ENCODE measurements at places on chromosomes 4 and X.

DNA sequence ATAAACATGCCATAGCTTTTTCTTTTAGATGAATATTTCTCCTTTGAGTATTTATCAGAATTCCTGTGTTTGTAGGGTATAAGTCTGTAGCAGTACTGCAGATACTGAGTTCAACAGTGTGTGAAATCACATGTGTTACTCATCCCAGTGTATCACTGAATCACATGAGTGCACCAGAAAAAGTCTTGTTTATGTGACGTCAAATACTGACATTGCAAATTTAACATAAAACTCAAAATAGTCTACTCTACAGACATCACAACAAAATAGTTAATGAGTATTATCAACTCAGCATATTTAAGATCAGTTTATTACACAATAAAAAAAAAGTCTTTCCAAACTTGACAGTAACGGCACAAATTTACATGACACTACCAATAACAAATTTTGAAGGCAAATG, 221.3 kb downstream of the DCTD start:
- no peak for DNase-seq

DNA sequence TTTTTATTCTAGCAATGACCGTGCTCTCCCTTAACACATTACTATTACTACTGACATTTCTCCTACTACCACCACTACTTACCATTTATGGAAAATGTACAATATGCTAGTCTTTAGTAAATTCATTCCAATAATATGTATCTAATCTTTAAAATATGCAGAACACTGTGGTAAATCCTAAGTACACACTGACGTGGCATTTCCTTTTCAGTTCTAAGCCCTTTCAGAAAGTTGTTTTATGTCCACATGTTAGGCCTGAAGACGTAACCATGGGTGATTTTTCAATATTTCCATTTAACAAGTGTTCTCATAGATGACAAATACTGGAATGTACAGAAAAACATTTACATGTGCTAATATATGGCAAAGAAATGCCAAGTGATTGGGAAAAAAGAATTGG, 268.6 kb upstream of the SLIT2 start:
- no peak for DNase-seq

- DNase-seq, result no peak
Observed at GRCh38 chr4:155407480-155407879, 30.7 kb upstream of the MAP9 start.

DNA sequence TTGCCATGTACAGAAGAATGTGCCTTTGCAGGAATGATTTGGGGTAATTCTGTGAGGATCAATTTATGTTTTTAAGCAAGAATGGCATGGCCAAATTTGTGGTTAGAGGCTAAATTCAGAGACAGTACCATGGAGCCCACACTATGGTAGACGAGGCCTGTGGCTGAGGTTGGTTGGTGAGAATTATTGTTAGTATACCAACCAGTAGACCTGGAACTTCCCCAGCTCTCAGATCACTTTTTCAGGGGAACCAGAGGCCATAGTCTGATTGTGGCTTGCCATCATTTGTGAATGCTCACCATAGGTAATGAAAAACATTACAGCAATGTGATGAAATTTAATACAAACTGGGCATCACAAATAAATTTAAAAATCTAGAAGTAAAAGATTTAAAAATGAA, 56.3 kb downstream of the SHISA3 start:
- no peak for DNase-seq

GRCh38 chr4:165085946-165086345, 26.7 kb downstream of the TMEM192 start:
- DNase-seq, result no peak

DNA sequence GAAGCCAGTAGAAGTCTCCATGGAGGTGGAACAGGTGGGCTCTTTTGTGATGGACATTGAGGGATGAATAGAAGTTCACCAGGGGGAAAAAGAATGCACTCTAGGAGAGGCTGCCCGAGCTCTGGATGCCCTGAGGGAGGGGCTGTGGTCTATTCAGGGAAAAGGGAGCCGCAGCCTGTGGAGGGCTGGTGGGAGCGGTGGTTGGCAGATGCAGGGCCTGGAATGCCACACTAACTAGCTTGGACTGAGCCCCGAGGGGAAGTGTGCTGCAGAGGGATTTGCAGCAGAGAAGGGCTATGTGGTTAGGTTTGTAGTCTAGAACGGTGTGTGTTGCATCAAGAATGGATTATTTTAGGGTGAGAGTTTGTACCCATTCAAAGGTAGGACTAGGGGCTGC, 29.5 kb upstream of the PSAPL1 start:
- DNase-seq, result no peak

DNA sequence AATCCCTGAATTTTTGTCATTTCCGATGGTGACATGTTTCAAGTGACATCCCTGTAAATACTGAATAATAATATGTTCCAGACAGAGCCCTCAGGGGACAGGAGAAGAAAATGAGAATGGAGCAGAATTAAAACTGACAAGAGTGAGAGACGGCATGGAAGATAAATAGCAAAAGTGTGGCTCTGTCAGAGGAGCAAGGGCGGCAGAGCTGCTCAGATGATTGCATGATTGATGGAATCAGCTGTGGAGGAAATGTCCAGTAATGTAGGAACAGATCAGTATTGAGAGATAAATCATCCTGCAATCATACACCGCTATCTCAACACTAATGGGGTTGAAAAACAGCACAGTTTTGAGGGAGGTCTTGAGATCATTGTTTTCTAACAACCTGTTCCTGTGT, 350.3 kb downstream of the STIM2 start:
- no peak for DNase-seq

DNA sequence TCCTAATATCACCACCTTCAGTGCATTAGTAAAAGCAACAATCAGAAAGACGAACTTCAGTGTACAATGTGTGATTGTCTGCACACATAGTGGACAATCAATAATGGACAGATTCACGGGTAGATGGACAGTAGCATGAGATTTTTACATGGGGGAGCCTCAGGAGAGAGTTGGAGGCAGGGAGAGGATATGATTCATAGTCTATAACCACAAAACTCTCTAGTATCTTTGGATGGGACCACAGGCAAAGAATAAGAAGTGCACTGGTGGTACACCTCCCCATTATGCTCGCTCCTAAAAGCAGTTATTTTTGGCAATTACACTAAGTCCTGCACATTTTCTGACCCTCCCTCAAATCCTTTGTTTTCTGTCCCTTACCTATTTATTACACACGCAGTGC, 624.4 kb upstream of the ACTRT1 start:
- no peak for DNase-seq

DNA sequence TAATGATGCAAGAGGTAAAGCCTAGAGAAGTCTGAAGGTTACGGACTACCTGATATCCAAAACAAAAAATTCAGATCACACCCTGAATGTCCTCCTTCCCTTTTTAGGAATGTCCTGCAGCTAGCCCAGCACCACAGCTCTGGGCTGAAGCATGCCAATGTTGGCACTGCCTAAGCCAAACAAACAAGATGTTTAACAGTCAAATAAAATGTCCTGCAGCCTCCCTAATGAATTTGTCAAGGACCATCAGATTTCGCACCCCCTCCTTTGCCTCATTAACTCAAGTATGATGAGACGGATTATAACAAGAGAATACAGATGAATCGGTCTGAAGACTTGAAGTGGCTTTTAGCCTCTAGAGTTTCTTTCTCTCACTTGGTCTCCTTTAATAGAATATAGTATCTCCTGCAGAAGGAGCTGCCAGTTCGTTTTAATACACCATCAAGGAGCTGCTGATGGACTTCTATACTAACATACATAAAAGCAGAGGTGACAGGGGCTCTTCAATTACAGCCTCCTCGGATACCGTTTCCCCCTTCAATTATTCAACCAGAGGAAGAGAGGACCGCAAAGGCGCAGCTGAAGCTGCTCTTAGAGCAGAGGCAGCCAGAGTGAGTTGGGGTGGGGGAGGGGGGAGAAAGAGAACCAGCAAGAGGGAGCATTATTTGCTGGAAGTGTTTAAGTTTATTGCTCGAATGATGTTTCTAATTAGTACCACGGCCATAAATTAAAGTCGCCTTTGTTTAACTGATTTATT, 3.0 kb upstream of the MAB21L2 start:
- DNase-seq, result peak; percentile 80

DNA sequence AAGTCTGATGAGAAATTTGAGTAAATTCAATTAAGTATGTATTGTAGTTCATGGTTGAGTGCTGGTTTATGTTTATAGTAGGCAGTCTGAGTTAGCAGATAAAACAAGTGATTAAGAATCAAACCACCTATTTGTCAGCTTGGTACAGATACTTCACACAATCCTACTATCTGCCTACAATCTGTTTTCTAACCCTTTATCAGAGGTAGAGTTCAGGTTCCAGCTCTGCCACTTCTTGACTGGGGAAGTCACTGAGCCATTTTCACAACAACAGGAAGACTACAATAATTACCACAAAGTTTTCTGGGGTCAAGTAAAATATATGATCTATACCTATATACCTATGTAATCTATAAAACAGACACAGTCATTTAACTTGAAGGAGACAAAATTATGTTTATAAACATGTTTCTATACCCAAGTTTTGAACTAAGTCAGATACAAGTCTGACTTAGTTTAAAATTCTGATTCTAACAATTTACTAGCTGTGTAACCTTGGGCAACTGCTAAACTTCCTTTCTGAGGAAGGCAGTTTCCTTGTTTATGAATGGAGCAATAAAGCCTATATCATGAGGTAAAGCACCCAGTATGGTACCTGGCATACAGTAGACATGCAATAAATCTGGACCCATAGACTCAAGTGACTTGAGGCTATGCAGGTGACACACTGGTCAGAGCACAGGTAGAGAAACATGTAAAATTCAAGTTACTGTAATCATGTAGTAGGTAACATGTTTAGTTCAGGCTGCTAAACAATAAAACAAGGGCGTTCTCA, 37.2 kb upstream of the BDH2 start:
- DNase-seq, result no peak

DNA sequence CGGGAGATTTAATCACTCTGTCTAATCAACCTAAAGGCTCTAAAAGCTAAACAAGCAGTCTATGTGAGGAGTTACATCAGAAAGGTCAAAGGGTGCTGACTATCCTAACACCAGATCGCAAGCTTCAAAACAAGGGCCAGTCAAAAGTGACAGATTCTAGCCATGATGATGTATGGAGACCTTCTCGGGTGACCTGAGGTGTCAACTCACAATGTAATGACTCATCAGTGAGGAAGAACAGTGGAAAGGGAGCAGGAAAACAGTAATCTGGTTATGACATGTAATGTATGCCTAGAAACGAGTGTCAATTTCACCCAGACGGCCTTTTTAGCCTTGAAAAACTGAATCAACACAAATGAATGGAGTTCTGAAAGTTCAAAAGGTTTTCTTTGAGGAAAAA, 375.3 kb downstream of the IDS start:
- DNase-seq, result no peak

- DNase-seq, result no peak
Observed at GRCh38 chr4:87500092-87500462, 29.1 kb downstream of the SPARCL1 start.

GRCh38 chr4:103018391-103019307, 856 bp downstream of the SLC9B1 start:
- no peak for DNase-seq

DNA sequence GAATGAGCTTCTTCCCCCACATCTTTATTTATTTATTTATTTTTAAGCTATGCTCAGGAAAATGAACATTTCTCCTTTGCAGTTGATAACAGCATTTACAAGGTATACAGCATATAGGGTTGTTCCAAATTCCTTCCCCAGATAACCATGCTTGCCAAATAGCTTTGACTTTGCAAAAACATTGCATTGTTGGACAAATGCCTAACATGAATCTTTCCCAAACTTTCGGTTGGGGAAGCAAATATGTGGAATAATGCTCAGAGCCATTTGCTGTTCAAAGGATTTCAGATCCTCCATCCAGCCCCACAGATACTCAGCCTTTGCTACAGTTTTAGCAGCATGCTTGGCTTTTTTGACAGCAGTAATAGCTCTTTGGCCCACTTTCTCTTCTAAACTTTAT, 127.2 kb upstream of the AGA start:
- DNase-seq, result no peak

GRCh38 chr4:112082954-112083586, 62.2 kb upstream of the FAM241A start:
- no peak for DNase-seq

GRCh38 chrX:99469439-99469838, 940.6 kb downstream of the PCDH19 start:
- DNase-seq, result no peak

DNA sequence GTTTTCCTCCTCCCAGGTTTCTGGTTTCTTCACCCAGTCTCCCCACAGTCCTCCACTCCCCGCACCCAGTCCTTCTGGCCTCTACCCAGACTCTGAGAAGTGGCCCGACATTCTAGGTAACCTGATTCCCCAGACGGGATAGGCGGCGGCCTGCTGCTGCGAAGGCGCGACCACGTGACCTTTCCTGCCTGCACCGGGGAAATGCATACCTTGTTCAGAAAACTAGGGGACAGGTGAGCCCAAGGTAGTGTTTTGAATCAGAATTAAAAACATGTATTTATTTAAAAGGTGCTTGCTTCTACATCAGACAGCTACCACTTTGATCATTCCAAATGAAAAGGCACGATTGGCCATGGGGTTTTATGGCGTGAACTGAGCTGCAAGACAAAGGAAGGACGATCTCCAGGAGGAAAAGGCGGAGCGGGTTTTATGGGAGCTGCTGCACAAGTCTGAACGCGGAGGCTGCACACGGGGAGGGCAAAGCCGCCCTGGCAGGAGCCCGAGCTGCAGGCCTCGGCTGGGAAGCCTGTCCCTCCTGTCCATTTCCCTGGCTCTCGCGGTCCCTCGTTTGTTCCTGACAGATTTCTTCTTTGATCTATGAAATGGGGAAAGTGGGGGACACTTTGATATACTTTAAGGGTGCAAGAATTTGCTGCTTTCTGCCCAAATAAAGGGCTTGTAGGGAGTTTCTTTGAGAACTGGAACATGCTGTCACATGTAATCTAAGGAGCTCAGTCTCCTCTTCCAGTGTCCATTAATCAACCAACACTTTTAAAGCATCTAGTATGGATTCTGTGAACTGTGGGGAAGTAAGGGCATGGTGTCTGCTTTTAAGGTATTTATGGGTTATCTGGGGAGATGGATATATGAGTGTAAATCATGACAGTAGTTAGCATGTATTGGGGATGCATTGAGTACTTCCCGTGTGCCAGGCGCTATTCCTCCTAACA, 150.9 kb downstream of the SPRY1 start:
- DNase-seq, result no peak

- no peak for DNase-seq
Observed at GRCh38 chr4:115272185-115272584, 158.8 kb upstream of the NDST4 start.

- DNase-seq, result no peak
Observed at GRCh38 chr4:47650584-47651130, 165.6 kb downstream of the ATP10D start.

DNA sequence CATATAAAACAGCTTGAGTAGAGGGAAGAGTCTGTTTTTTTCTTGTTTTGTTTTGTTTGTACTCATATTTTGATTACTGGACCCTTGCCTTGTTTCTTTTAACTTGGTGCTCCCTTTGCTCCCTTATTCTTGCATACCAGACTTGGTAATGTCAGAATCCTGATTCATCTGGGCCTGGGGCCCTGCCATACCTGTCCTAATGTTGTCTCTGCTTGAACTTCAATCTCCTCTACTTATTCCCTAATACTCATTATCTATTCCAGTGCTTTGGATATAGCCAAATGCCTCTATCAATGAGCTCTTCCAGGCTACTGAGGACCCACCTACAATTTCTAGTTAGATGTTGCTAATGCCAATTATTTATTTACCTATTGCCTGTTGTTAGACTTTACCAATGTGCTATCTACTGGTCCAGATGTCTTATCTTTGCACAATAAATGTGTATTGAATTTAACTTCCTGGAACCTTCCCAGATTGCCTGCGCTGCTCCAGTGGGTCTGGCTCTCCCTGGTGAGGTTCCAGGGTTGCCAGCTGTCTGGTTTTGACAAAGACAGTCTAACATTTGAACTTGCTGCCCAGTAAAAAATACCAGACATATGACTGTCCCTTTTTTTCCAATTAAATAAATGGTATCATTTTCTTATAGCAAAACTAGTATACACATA, 64.4 kb upstream of the ACSL4 start:
- DNase-seq, result peak; percentile 5

All from BE2C (cell line).